ENCODE measurements at places on chromosomes 5 and 9. TPM values are rescaled to one million over a fixed set of nuclear protein-coding genes. Genes with fewer than 3 reads are reported as not detected.

FRMD3 gene
- total RNA-seq: 2.9 TPM

LHX3 gene
- total RNA-seq: 0.09 TPM

NMUR2 gene
- 0.09 TPM for total RNA-seq

FLT4 gene
- total RNA-seq: 3.1 TPM

RUSC2 gene
- total RNA-seq: 28.7 TPM

GRIA1 gene
- not detected for total RNA-seq

CCDC152 gene
- not detected for total RNA-seq

ZNF169 gene
- total RNA-seq: 2.1 TPM

CCIN gene
- total RNA-seq: 0.05 TPM

SLC6A3 gene
- total RNA-seq: 0.09 TPM

ANXA2R gene
- total RNA-seq: 1.8 TPM

ANKRD31 gene
- total RNA-seq: 0.03 TPM
